HT-29 (cell line): ENCODE measurements at places on chromosomes 16 and 17.
A peak's percentile ranks its signal among the peaks of the same experiment; 100 is the strongest.

- no peak for DNase-seq
Observed at GRCh38 chr16:11307639-11308492, 26.7 kb upstream of the PRM1 start.

GRCh38 chr16:85279825-85280545, 167.7 kb upstream of the CIBAR2 start:
- no peak for DNase-seq

DNA sequence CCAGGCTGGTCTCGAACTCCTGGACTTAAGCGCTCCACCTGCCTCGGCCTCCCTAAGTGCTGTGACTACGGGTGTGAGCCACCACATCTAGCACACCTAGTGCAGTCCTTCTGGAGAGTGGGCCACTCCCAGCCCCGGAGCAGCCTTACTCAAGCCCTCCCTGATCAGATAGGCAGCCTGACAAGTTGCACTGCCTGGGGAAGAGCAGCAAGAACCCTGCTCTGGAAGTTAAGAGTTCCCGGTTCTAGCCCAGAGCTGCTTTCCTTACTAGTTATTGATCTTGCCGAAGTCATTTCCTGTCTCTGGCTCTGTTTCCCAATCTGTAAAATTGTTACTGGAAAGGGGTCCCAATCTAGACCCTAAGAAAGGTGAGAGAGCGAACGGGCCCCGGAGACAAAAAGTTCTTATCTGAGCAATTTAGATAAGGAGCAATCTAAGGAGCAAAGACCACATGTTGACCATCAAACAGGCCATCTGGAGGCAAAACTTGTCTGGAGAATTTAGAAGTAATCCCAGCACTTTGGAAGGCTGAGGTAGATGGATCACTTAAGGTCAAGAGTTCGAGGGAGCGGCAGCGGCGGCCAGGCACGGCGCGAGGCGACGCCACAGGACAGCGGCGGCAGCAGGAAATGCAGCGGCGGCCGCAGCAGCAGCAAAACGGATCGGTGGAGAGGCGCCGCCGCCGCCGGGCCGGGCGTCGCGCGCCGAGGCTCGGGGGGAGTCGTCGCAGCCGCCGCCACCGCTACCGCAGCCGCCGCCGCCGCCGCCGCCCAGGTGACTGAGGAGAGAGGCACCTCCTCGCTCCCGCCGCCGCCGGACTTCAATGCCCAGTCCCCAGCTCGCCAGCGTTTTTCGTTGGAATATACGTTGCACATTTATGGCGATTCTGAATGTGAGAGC, 4.3 kb upstream of the NAGLU start:
- DNase-seq, result peak; percentile 72

GRCh38 chr17:75345514-75346167, 56.4 kb upstream of the SLC25A19 start:
- no peak for DNase-seq

DNA sequence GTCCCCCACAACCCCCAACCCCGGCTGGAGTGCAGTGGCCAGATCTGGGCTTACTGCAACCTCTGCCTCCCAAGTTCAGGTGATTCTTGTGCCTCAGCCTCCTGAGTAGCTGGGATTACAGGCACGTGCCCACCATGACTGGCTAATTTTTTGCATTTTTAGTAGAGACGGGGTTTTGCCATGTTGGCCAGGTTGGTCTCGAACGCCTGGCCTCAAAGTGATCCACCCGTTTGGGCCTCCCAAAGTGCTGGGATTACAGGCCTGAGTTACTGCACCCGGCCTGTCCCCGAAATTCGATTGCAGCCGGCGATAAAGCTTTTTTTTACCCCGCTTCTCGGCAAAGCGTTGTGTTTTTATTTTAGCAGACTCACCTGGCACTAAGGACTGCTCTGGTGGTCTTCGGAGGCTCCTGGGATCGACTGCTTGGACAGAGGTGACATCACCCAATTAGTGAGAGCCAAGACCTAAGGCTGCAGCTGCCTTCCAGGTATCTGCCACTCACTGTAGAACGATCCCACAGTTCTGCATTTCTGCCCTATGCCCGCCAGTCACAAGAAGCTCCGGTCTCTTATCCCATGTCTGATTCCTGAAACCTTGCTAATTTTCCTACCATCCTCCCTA, 82.2 kb upstream of the ARL4D start:
- no peak for DNase-seq

DNA sequence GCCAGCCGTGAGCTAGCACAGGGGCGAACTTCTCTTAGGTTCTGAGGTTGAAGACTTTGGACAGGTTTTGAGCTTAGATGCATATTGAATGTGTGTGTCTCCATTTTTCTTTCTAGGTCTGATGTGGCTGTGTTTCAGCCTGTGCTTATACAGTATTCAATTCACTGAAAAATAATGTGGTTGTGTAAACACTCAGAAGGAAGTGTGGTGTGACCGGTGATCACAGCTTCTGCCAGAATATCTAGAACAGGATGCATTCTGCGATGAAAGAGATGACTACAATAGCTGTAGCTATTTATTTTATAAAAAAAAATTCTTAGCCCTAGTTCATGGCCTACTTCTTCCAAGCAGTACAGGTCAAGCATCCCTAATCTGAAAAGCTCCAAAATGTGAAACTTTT, 64.4 kb downstream of the MAP2K6 start:
- no peak for DNase-seq

DNA sequence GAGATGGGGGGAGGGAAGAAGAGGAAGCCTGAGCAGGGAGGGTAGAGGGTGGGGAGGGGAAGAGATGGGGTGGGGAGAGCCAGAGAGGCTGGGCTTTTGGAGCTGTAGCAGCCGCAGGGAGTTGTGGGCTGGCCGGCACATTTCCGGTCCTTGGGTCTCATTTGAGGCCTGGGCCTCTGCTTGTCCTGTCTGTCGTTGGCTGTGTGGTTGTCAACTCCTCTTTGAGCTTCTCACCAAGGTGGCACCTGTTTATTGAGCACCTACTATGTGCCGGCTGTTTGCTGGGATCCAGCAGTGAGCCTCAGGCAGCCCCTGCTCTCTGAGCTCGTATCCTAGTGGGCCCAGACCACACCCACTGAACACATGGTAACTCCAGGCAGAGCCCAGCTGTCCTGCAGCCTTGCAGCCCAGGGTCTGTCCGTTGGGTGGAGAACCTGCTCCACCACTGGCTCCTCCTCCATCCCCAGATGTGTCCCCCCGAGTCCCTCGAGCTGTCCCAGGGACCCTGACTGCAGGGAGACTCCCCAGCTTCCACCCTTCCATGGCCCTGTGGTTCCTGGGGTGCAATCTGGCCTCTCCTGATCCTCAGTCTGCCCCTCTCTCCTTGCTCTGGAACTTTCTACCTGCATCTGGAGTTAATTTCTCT, 164.9 kb downstream of the IRF8 start:
- no peak for DNase-seq

GRCh38 chr17:33964344-33964979, 290.6 kb upstream of the CCL2 start:
- DNase-seq, result peak; percentile 40

DNA sequence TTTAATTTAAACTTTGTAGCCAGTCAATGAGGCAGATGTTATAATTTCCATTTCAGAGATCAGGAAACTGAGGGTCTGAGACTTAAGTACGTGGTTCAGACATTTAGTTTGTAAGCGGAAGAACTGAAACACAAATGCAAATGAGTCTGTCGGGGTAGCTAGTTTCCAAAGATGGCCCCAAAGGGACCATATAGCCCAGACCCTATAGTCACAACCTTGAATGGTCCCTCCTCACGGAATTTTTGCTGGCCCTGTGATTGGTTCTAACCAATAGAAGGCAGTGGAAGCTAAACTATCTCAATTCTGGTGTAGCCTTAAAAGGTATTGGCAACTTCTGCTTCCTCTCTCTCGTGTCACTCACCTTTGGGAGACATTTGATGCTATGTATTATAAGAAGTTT, 7.5 kb upstream of the BCO1 start:
- DNase-seq, result no peak

DNA sequence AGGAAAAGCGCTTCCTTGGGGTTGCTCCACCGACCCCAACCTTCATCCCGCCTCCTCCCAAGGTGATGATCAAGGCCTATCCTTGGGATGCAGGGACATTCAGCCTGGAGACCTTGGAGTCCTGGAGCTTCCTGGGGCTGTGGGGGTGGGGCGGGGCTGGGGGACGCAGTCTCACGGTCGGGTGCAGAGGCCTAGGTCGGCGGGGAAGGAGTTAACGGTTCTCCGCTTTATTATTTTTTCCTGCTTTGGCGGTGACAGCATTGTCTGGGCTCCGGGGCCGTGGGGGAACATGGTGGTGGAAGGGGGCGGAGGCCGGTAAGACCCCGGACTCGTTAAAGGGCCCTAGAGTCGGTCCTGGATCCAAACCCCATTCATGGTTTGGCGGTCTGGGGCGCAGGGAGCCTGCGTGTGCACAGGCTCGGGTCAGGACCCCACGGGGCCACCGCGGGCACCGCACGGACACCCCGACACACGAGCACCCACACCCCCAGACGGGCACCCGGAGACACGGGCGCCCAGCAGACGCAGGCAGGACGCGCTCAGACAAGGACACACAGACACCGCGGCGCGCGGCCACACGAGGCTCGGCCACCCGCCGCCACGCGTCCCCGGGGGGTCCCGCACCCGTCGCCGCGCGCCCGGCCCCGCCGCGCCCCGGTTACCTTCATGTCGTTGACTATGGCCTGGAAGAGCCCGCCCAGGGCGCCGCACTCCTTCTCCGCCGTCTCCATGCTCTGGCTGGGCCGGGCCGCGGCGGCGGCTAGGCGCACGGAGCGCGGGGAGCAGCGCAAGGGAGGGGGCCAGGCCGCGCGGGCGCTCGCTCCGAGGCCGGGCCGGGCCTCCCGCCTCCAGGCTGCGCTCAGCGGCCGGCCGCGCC, 554 bp downstream of the MTSS2 start:
- peak; percentile 31 for DNase-seq

GRCh38 chr17:19753661-19754463, 5.8 kb upstream of the ALDH3A1 start:
- peak; percentile 84 for DNase-seq

DNA sequence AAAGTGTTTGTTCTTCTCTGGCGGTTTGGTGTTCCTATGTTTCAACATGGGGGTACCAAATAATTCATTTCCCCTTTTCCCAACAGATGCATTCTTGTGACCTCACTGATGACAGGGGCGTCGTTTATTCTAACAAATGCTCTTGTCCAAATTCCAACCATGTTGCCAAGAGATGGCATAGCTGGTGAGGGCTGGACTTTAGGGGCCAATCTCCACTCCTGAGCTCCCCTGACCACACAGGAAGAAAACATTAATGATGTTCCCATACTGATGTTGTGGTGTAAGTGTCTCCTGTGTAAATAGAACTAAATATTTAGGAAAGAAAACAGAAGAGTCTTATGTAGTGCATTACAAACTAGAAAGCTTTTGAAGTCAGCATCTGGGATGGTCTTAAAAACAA, 431.6 kb downstream of the CDH13 start:
- no peak for DNase-seq

GRCh38 chr16:15822957-15823356, 33.9 kb downstream of the MYH11 start:
- DNase-seq, result no peak

GRCh38 chr16:68190736-68191510, 45.0 kb downstream of the ESRP2 start:
- no peak for DNase-seq

GRCh38 chr16:24700549-24701392, 28.7 kb upstream of the TNRC6A start:
- peak; percentile 20 for DNase-seq

- peak; percentile 61 for DNase-seq
Observed at GRCh38 chr17:79838522-79839274, 542 bp downstream of the CBX4 start.

DNA sequence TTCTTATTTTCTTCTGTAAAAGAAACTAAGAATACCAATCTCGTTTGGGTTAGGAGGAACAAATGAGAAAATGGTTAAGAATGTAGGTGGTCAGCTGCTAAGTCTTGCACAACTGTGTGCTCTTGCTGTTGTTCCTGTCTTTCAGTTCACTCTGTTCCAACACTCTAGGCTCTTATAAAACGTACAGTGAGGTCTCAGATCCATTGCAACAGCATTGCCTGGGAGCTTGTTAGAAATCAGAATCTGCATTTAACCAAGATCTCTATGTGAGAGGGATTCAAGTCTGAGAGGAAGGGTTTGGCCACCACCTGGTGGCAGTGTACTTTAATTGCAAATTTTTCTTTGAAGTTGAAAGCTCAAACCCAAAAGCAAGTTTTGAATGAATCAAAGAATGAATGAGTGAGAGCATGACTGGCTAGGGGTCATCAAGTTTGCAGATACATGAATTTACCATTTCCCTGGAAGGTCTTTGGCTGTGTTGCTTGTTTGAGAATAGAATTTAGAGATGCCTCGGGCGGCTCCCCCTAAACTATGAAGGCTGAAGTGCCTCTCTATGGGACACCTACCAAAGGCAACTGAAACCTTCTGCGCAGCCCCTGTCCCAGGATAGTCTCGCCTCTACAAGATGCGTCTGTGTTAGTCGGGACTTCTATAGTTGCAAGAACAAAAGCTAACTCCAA, 2.5 kb downstream of the ALOX15B start:
- peak; percentile 61 for DNase-seq

- no peak for DNase-seq
Observed at GRCh38 chr17:43928609-43929008, 13.7 kb downstream of the PPY start.

- DNase-seq, result no peak
Observed at GRCh38 chr17:51402899-51403298, 142.6 kb downstream of the UTP18 start.

DNA sequence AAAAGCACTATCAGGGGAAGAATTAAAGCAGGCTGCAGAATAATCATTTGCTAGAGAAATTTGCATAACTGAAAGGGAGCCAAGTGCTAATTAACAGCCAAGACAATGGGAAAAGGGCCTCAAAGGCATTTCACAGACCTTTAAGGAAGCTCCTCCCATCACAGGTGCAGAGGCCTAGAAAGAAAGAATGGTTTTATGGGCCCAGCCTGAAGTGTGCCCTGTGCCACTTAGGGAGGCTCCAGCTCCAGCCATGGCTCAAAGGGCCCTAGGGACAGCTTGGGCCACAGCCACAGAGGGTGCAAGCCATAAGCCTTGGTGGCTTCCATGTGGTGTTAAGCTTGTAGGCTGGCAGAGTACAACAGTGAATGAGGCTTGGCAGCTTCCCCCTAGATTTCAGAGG, 50.1 kb downstream of the RNF112 start:
- DNase-seq, result no peak

- no peak for DNase-seq
Observed at GRCh38 chr16:84768808-84769197, 51.0 kb upstream of the CRISPLD2 start.

DNA sequence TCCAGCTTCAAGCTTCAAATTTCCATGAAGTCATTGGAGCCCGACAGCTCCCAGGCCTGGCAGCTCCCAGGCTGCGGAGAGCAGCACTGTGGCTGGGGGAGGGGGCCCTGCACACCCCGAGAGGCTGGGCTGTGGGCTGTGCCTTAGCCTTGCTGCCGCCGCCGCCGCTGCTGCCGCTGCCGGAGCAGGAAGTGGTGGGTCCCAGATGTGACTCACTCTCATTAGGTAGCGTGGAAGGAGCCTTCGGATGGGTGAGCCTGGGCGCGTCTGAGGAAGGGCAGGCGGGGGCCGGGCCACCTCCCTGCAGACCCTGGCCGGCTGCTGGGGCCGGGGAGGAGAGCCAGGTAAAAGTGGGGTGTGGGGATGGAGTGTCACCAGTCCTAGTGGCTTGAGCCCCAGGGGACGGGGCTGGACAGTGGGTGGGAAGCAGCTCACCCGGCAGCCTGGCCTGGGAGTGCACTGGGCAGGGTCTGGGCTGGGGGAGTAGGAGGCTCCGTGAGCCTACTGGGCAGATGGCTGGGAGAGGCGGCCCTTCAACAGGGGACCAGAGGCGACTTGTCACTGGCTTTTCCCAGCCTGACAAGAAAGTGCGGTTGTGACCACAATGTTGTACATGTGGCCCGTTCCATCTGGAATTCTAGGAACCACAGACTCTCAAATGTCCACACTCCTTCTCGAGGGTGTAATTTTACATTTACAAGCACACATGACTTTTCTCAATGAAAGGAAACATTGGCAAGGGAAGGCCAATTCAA, at the start of gene ADCY7:
Gene ADCY7 (plus strand): TSS at position 215 of the 755 bp plus-strand sequence. CDS start 21,629 bp downstream, outside the sequence.
- peak; percentile 36 for DNase-seq

- no peak for DNase-seq
Observed at GRCh38 chr17:17502741-17503565, 6.8 kb upstream of the RASD1 start.
